ENCODE measurements at places on chromosomes 3 and 15.

- H3K4me3 ChIP-seq: no peak overlapping the region
- no peaks in the 10 kb centered on the region for H3K36me3 ChIP-seq
- H3K27me3 ChIP-seq: no peaks in the 10 kb centered on the region
- DNase-seq: no peak
Measured at GRCh38 chr3:115062412-115062956, 84.6 kb downstream of the ZBTB20 start.

DNA sequence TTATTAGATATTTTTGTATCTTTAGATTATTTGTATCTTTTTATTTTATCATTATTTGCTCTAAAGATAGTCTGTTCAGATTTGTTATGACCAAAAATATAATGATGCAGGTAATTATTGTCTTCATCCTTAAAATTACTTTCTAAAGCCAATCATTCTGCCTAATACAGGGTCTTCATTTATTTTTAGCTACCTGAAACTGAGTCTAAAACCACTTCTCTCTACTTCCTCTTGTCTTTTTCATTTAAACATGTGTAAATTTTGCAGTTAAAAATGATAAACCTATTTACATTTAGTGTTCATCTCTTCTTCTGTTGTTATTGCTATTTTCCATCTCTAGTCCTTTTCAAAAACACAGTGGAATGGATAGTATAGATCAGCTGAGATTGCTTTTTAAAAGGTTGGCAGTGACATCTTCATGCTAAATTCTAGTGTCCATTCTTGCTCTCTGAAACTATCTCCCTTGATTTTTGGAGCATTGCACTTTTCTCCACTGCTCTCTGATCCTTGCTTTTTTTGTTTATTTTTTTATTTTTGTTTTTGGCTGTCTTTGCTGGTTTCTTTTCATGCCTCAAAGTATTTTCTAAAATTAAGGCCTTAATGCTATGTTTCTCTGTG is 91.8 kb downstream of the UBE2E2 start:
- H3K27ac ChIP-seq: no peak overlapping the region
- DNase-seq: no peak
- H3K4me1 ChIP-seq: no peaks in the 10 kb centered on the region
- no peaks in the 10 kb centered on the region for H3K27me3 ChIP-seq
- H3K4me3 ChIP-seq: no peak overlapping the region
- H3K36me3 ChIP-seq: no peaks in the 10 kb centered on the region

DNA sequence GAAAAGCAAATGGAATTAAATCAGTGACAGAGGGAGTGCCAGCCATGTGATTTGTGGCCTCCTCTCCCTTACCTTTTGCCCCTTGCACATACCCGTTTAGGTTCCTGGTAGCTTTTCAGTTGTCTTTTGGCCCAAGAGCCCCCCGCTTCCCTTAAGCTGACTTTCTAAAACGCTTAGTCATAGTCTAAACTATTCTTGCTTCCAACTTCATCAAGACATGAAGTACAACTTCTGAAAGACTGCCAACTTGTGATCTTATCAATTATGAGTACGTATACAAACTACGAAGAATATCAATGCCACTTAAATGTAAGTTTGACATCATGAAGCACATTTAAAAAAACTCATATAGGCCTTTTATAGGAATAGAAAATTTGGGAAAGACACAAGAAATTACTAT is 61.9 kb downstream of the EIF3J start:
- no peak for DNase-seq
- H3K4me3 ChIP-seq: no peak overlapping the region
- no peaks in the 10 kb centered on the region for H3K4me1 ChIP-seq

GRCh38 chr3:48650723-48651122 is 12.0 kb downstream of the CELSR3 start:
- no peaks in the 10 kb centered on the region for H3K27me3 ChIP-seq
- DNase-seq: no peak
- H3K27ac ChIP-seq: no peak overlapping the region
- H3K4me1 ChIP-seq: no peaks in the 10 kb centered on the region

GRCh38 chr3:23377928-23378672 is 175.0 kb downstream of the UBE2E2 start:
- no peak overlapping the region for H3K4me3 ChIP-seq
- no peaks in the 10 kb centered on the region for H3K36me3 ChIP-seq
- H3K27ac ChIP-seq: no peak overlapping the region
- no peaks in the 10 kb centered on the region for H3K4me1 ChIP-seq
- H3K27me3 ChIP-seq: no peaks in the 10 kb centered on the region

DNA sequence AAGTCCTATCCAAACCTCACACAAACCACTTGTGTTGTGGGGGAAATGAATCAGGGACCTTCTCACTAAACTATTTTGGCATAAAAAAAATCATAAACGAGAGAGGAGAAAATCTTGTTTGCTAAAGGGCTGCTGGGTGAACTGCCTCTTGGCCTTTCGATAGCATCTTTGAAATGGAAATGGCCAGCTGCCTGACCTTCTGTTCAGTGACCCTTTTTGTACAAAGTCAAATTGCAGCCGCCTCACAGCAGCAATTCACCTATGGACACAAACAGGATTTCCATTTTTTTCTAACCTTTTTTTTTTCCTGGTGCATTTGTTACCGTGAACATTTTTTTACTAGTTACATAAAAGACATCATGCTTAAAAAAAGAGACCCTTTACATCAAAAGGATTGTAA is 89.0 kb upstream of the ONECUT1 start:
- H3K27me3 ChIP-seq: no peaks in the 10 kb centered on the region
- H3K4me3 ChIP-seq: no peak overlapping the region
